Activated CD4-positive, alpha-beta T cell treated with anti-CD3 and anti-CD28 coated beads, Interleukin-2, amount 50 U/mL, for 16 hours (primary cell): ENCODE measurements at places on chromosomes 12 and 14.

- no peak for DNase-seq
These were observed 22.5 kb downstream of the MTA1 start for GRCh38 chr14:105442125-105442524.

GRCh38 chr12:83527810-83528209 lies 841.1 kb downstream of the TMTC2 start:
- DNase-seq, result no peak

DNA sequence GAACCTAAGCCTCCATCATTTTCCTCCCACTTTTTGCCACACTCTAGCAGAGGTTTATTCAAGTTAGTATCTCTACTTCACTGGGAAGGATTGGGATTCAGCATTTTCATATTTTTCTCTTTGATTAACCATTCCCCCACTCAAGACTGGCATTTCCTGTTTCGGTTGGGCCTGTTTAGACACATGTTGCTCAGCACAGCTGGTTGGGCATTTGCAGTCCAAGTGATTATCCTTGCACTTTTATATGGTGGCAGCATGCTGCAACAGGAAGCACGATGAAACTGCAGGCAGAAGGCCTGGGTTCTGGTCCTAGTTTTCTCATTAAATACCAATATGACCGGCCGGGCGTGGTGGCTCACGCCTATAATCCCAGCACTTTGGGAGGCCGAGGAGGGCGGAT lies 182.9 kb upstream of the GRIN2B start:
- no peak for DNase-seq

GRCh38 chr12:47718531-47718930 lies 6.8 kb downstream of the ENDOU start:
- no peak for DNase-seq

DNA sequence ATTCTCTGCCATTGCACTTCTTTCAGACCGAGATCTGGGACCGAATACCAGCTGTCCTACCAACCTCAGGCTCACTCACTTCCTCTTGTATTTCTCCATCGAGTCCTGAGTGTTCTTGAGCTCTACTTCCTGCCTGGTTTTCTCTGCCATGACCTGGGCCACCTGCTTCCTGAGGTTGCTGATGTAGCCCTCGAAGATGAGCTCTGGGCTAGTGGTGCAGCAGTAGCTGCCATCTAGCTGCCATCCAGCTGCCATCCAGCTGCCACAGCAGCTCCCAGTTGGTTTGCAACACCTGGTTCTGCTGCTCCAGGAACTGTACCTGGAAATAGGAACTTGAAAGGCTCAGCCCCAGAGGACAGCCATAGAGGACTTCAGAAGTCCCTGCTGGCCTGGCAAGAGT lies 15.0 kb upstream of the KRT73 start:
- DNase-seq, result no peak

- no peak for DNase-seq
These were observed 12.1 kb downstream of the NKX2-1 start for GRCh38 chr14:36507847-36508417.

- no peak for DNase-seq
These were observed 27.8 kb downstream of the SNRNP35 start for GRCh38 chr12:123485756-123486155.

- DNase-seq, result no peak
These were observed 126.0 kb upstream of the CNTN1 start for GRCh38 chr12:40566271-40566670.

DNA sequence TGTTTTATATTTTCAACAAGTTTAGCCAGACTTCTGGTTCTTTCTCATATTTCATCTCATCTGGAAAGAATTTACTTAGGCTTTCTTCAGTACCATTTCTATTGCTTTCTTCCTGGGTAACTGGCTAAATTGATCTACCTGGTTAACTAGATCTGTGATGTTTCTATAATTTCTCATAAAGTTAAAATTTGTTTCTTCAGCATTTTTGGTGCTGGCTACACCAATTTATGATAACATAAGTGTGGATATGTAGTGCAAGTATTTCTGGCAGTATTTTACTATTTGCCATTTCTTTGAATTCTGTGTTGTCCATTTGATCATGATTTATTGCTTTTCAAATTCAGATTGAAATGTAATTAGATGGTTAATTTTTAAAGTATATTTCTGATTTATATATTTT lies 25.9 kb downstream of the ARHGAP5 start:
- no peak for DNase-seq

DNA sequence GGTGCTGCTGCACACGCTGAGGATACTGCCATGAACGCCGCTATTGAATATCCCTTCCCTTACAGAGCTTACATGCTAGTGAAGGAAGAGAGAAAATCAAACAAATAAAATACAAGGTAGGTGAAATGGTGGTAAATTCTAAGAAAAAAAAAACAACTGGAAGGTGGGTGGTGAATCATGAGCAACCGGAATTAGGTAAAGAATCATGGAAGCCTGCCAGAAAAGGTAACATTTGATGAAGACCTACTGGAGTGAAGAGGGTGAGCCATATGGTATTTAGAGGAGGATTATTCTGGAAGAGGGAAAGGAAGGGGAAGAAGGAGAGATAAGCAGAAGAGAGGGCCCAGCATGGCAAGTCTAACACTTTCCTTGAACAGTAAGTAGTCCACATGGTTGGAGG lies 76.1 kb downstream of the LRIG3 start:
- no peak for DNase-seq

DNA sequence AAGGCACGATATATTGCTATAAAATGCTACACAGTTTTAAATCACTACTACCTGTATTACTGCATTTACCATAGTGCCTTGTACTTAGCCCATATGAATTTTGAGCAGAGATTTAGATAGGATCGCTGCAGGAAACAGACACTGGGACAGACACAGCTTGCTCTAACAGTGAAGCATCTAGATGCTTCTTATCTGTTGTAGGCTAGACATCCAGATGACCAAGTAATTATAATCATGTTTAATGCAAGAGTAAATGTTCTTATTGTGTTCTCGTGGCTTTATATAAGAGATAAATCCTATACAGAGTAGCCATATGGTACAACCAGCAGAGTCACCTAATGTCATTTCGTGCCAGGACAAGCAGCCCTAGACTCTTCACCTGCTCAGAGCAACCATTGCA lies 92.8 kb downstream of the ASCL1 start:
- no peak for DNase-seq

- no peak for DNase-seq
These were observed 43.7 kb upstream of the KICS2 start for GRCh38 chr12:64265839-64266238.

GRCh38 chr14:47539031-47539461 lies 136.4 kb downstream of the MDGA2 start:
- DNase-seq, result no peak

DNA sequence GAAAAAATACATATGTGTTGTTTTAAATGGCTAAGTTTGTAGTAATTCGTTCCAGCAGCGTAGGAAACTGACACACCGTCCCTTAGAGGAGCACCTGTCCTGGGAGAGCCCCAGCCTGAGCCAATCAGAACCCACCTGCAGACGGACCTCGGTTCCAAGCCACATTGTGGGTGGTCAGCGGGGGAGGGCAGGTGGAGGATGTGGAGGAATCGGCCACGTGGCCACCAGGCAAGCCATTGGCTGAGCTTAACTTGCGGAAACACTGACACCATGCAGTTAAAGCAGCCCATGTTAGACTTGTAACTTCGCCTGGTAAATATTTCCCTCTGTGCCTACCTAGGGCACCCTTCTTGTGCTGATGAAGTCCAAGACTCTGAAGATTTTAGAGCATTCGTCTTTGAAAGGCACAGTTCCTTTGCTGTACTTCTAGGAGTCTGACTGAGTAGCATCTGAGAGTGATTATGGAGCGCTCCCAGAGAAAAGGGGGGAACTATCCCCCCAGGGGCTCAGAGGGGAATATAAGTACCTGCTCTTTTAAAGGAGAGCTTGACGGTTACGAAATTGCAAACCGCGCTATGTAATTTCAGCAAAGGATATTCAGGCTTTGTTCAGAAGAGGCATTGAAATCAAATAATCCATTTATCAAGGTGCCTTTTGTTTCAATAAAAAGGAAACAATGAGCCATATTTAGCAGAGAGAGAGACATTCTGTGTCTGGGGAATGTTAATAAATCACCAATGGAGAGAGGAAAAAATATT lies 135.7 kb downstream of the TMEM132C start:
- no peak for DNase-seq

GRCh38 chr12:19203539-19204506 lies 74.3 kb downstream of the PLEKHA5 start:
- DNase-seq, result no peak

- DNase-seq, result peak; percentile 46
These were observed 4.1 kb upstream of the DYNC1H1 start for GRCh38 chr14:101960225-101960624.

GRCh38 chr14:48731260-48731659 lies 854.9 kb downstream of the RPS29 start:
- no peak for DNase-seq

DNA sequence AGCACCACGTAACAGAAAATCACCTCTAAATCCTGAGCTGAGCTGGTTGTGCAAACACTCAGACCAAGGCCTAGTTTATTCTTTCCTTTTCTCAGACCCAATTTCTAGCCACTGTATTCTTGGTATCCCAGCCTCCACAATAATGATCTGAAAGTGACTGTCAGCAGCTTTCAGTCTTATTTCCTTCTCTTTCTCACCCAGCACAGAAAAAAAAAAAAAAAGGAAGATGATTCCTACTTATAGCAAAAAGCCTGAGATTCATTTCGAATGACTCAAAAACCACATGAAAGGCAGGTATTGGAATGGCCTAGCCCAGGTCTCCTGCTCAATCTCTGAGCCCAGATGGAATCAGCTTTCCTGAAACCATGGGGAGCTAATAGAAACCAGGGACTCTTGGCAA lies 298.6 kb upstream of the PPFIA2 start:
- no peak for DNase-seq

DNA sequence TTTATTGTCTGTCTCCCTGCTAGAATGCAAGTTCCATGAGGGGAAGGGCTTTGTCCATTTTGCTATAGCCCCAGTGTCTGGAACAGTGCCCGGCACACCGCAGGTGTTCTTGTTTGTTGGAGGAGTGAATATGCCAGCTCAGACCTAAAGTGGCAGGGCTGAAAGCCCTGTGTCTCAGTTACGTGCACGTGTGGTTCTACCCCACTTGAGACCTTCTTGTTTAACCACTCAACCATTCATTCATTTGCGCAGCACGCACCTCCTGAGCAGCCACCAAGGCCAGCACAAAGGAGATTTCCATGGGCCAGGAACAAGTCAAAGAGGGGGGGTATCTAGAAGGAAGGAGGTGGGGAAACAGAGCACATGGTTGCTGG lies 338.0 kb upstream of the FKBP4 start:
- DNase-seq, result no peak

DNA sequence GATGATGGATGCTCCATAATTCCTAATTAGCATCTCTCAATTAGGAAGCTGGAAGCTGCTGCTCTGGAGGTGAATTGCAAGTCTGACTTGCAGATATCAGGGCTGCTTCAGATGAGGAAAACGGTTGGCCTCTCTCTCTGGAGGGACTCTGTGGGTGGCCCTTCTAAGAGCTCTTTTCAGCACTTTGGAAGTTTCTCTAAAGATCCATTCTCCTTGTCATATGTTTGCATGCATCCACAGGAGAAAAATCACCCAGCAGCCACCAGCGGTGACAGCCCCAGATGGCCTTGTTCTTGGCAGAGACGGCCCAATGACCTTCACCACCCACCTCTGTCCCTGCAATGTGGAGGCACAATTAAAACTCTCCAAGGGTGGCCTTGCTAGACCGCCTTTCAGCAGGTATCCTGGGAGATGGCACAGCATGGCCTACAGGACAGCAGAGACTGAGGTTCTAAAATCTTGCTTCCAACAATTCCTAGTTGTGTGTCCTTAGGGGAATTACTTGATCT lies 42.3 kb downstream of the KSR2 start:
- DNase-seq, result no peak

- no peak for DNase-seq
These were observed 55.7 kb downstream of the PAX9 start for GRCh38 chr14:36717363-36717762.

DNA sequence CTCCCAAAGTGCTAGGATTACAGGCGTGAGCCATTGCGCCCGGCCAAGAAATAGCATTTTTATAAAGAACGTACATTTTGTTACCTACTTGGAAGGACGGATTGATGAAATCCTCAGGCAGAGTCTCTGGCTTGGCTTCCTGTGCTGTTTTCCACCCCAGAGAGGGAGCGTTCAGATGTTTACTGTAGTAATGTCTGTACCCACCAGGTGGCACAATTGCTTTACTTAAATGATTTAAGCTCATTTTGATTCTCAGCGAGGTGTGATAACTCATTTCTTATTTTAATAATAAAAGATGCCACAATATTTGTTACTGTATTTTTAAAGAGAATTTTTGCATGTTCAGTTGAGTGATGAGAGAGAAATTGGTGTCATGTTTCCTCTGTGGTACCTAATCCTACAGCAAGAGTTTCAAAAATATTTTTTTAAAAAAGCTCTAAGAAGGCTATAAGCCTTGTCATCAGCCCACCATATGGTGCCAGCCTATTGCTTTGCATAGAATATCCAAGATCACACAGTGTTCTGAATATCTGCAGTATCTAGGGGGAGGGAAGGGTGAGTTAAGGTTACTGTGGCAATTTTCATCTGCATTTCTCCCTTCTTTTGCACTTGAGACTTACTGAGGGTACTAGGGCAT lies 82.6 kb upstream of the TRAF3 start:
- peak; percentile 66 for DNase-seq

DNA sequence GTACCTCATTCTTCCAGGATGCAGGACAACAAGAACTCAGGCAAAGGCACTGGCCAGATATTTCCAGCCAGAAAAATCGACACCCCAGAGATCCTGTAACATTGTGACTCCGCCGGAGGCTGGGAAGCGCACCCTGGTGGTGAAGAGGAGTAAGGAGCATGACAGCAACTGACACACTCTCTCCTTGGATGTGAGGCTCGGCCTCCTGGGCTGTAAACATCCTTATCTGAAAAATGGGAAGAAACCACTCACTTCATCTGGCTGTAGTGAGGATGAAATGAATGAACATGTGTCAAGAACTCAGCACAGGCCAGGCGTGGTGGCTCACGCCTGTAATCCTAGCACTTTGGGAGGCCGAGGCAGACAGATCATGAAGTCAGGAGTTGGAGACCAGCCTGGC lies 27.5 kb downstream of the TCHP start:
- DNase-seq, result peak; percentile 46

DNA sequence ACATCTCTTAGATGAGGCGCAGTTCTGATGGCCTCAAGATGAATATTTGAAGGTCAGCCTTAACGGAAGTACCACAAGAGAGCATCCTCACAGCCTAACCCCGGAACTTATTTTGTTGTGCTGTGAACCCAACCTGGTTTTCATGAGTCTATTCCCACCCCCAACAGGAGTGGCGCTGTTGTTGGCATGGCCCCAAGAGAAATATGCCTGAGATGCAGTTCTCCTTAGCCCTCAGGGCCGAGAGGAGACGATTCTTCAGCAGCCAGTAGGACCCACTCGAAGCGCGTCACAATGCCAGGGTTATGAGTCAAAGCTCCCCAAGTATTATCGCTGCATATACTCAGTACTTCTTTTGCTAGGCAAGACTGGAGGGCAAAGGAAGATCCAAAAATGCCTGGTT lies 24.5 kb upstream of the BCL11B start:
- no peak for DNase-seq

GRCh38 chr12:103771466-103771865 lies 69.6 kb downstream of the NT5DC3 start:
- no peak for DNase-seq

- peak; percentile 46 for DNase-seq
These were observed 24.9 kb downstream of the SLC6A12 start for GRCh38 chr12:188910-189621.

GRCh38 chr14:94646481-94646880 lies 34.3 kb downstream of the SERPINA3 start:
- DNase-seq, result no peak

- DNase-seq, result no peak
These were observed 29.5 kb downstream of the CACNA2D4 start for GRCh38 chr12:1888923-1889322.

- no peak for DNase-seq
These were observed 42.3 kb downstream of the INSM2 start for GRCh38 chr14:35576260-35576659.

- DNase-seq, result no peak
These were observed 12.6 kb upstream of the CFAP251 start for GRCh38 chr12:121905746-121906145.
